Hepatic stellate cell (primary cell): ENCODE measurements at places on chromosomes 3 and 15.
A peak's percentile ranks its signal among the peaks of the same experiment; 100 is the strongest.

DNA sequence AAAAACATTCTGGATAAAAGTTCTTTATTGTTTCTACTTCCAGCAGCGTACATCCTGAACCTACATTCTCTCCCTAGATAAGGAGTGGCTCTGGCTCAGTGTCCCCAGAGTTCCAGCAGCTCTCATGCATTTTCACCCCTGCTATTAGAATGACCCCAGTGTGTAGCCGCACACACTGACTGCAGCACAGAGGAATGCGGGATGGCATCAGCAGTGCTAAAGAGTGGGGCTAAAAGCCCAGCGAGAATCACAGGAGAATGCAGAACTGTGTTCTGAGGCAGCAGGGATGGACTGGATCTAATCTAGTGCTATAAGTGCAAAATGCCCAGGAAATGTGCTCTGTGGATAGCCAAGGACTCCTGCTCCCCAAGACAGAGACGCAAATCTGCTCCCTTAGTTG lies 66.4 kb upstream of the TJP1 start:
- DNase-seq, result peak; percentile 74

DNA sequence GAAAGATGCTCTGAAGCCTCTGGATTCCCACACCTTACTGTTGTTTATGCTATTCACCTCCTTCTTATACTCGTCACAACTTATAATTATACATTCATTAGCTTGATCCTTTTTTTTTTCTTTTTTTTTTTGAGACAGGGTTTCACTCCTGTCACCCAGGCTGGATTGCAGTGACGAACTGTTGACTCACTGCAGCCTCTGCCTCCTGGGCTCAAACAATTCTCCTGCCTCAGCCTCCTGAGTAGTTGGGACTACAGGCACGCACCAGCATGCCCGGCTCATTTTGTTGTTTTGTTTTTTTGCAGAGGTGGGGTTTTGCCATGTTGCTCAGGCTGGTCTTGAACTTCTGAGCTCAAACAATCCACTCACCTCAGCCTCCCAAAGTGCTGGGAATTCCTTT lies 143.6 kb downstream of the PLCL2 start:
- DNase-seq, result no peak

GRCh38 chr15:39172380-39173281 lies 408.2 kb upstream of the THBS1 start:
- peak; percentile 51 for DNase-seq

DNA sequence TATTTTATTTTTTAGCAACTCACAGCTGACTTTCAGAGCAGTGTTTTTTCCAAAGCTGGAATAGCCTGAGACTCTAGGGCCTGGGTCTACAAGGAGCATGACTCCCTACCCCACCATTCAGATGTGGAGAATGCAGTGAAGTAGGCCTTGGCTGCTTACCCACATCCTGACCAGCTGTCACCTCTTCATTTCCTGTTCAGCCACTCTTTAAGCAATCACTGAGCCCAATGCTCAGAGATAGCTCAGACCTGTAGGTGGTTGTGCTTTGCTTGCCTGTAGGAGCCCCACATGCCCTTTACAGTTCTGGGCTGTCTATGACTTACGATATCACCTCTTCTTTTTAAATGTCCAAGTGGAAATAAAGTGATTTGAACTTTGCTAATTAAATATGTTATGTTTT lies 148.1 kb downstream of the NEK11 start:
- DNase-seq, result no peak

DNA sequence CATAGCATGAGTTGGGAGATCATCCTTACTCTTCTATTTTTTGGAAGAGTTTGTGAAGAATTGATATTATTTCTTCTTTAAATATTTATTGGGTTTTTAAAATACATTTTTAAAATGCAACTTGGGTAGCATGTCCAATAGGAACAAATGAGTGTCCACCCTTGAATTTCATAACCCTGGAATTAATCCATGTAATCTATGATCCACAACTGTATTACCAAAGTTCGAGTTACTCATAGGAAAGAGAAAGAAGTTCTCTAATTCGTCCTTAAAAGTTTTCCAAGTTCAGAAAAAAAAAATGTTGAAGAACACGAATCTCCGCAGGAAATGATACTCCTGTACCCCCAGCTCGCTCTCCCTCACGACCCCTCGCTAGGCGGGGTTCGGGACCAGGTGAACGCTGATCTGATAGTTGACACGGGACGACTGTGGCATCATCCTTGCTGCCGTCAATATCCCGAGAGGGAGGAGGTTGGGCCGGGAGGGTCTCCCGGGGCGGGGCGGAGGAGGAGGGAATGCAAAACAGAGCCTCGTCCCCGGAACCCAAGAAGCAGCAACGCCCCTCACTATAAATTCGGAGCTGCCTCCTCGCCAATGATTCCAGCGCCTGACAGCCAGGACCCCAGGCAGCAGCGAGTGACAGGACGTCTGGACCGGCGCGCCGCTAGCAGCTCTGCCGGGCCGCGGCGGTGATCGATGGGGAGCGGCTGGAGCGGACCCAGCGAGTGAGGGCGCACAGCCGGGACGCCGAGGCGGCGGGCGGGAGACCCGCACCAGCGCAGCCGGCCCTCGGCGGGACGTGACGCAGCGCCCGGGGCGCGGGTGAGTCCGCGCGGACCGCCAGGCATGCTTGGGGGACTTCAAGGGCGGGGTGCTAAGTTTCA lies at the start of gene AGTR1:
Gene AGTR1, plus strand, starts transcription at position 598 of the 884 bp plus-strand sequence. CDS start 43,133 bp downstream, outside the sequence.
- DNase-seq, result peak; percentile 55

GRCh38 chr3:160134454-160134853 lies 90.8 kb upstream of the C3orf80 start:
- no peak for DNase-seq

- DNase-seq, result no peak
Measured at GRCh38 chr15:30917013-30917412, 13.3 kb downstream of the FAN1 start.

GRCh38 chr3:133460809-133461208 lies 61.0 kb downstream of the BFSP2 start:
- DNase-seq, result no peak

DNA sequence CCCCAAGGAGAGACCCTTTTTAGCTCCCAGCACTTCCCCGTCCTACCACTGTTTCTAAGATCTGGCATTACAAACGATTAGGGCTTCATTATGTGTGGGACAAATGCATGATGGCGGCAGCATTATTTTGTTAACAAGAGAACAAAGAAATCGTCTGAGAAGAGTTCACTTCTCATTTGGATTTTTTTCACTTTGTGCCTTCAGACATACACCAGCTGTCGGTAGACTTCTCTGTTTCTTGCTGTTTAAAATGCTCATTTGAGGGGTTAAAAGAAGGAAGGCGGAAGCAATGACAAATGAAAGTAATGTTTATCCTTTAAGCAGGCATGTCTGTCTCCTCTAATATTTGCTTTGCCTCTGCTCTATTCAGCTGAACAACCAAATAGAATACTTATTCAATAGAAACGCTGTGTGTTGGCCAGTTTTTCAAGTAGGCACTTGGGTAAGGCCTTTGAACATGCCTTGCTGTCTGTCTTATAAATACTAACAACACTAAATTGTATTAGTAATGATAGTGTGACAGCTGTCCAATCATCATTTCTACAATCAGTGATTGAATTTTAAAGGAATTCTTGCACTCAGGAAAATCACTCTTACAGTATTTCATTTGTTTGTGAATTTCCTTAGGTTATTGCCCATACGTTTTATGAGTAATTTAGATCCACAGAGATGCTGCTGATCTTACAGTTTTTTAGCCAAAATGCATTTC lies 382.4 kb downstream of the IL5RA start:
- DNase-seq, result no peak

- DNase-seq, result peak; percentile 37
Measured at GRCh38 chr15:65275728-65276126, 11.0 kb downstream of the PARP16 start.

- DNase-seq, result no peak
Measured at GRCh38 chr15:100831467-100831866, 48.2 kb upstream of the ALDH1A3 start.

GRCh38 chr3:182420741-182421140 lies 372.6 kb upstream of the ATP11B start:
- no peak for DNase-seq

GRCh38 chr3:120550546-120550945 lies 45.6 kb upstream of the NDUFB4 start:
- no peak for DNase-seq

GRCh38 chr3:197728487-197728886 lies 8.2 kb downstream of the RUBCN start:
- DNase-seq, result no peak

DNA sequence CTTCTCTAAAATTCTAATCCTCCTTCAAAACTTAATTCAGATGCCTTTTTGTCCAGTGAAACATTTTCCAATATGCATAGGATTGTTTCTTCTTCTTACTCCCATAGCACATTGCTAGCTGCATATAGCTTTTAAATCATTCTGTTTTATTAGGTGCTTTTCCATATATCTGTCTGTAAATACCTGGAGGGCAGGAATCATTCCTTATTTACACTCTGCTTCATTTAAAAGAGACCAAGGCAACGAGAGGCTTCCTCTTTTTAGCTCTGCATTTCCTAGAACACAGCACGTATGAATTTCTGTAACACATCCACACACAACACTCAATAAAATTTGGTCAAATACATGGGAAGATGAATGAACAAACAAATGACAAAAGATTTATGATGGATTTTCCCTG lies 43.5 kb upstream of the KPNA4 start:
- no peak for DNase-seq

DNA sequence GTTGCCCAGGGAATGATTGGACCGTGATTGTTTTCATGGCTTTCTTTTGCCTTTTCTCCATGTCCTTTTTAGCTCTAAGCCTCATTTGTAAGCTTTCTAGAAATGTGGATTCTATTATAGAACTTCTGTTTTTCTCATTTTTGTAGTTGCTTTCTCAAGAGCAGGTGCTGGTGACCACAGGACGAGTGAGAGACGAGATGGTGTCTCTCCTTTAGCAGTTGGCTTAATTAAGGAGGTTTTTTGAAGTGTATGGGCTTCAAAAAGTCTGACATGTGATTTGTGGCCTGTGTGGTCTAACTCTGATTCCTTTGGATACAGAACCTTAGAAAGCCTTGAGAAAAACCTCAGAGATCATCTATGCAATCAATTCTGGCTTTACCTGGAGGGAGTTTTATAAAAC lies 292.8 kb downstream of the LPP start:
- no peak for DNase-seq

DNA sequence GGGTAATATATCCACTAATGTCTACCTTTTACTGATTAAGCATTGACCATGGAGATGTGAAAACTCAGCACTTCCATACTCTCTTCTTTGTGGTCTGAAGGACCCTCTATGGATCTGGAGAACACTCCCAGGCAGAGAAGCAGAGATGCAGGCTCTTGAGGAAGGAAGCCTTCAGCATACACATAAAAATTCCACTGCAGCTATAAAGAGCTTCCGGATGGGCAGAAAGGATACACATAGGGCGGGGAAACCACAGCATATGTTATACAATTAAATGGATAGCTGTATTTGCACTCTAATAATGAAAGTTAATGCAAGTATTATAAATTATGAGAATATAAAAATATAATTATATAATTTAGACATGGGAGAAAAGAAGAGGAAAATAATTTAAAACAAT lies 1258.2 kb upstream of the ALCAM start:
- no peak for DNase-seq

DNA sequence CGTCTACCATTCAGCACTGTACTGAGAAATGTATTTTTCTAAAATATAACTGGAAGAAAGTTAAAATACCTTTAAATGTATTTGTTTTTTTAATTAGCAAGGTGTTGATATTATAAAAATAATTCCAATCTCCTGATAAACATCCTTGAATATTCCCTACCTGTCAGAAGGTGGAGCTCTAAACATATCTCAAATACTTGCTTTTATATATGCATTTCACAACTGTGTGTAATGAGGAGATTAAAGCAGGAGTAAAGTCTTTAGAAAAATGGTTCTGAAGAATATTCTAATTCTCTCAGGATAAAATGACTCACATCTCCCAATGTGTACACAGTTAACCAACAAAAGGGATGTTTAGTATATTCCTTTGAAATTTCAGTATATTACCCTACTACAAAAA lies 422.7 kb downstream of the PLCL2 start:
- DNase-seq, result no peak

DNA sequence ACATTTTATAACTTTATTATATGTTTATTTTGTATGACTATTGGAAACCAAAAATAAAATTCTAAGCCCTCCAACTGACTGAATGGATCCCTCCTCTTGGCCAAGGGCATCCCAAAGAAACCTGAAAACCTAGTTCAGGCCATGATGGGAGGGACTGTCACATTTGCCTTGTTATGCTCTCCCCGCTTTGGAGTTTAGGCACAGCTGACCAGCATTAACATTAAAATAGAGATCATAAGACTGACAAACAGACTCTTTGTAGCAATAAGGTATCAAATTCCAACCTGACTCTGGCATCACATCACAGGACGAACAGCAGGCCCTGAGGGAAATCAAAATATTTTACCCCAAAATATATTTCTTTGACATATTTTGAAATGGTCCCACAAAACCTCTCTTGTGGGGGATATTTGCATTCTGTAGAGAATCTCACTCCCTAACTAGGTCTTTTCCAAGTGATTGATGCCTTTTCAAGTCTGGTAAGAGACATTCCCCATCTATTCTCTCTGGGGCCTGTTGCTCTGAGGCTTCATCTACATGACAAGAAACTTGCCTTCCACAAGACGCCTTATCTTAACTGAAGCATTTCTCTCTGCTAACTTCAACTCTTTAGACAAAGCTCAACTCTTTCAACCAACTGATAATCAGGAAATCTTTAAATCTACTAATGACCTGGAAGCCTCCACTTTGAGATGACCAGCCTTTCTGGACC lies 81.8 kb upstream of the PRR23E start:
- no peak for DNase-seq

DNA sequence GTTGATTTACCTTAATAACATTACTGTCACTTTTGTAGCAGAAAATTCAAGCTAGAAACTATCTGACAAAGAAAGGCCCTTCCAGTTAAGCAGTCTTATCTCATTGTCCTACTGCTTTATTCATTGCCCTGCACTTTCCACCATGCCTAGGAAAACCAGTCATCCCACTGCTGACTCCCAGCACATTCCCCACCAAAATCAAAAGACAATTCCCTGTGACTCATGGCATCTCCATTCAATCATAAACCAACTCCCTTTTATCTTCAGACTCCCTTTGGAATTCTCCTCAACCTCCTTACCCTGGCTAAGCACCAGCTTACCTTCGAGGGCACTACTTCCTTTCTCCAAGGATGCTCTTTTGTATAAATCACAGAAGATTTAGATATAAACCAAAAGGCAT lies 184.3 kb downstream of the PLCH1 start:
- no peak for DNase-seq

DNA sequence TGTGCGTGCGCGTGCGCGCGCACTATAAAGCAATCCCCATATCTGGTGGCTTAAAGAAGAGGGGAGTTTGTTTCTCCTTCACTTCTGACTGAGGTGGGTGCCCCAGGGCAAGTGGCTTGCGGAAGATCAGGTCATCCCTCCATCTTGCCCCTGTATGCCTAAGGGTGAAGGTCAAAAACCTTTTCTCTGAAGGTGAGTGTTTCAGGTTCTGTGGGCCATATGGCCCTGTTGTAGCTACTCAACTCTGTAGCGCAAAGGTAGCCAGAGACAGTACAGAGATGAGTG lies 5.5 kb downstream of the ABTB1 start:
- DNase-seq, result no peak
